ENCODE measurements at places on chromosomes 4 and X.
A peak's percentile ranks its signal among the peaks of the same experiment; 100 is the strongest.

DNA sequence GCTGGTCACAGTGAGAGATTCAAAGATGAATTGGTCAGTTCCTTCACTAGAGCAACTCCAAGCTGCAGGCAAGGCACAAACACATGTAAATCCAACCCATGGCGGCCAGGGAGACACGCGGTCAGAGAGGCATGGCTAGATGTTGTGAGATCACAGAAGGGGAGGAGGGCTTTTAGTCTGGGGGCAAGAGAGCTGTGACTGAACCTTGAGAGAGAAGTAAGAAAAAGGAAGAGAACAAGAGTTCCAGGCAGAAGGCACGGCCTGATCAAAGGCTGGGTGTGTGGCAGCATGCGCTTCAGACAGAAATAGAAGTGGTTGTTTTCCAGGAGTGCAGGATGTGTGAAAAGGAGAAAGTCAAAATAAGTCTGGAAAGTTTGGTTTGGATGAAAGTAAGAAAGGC is 15.9 kb downstream of the CCDC149 start:
- DNase-seq = no peak

DNA sequence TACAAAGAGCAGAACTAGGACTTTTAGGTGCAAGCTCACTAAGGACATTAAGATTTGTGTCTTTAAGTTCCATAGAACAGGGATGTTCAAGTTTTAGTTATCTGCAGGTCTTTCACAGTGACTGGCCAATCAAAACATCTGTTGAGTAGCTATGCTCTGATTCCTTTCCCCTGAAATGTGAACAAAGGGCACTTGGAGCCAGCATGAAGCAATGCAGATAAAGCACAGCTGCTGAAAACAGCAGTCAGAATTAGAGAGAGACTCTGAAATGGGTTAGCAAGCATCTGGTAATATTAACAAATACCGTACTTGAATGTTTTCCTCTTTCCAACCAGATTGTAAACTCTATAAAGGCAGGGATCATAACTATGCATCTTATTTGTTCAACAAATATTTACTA is 276.9 kb downstream of the RAB28 start:
- no peak for DNase-seq

- no peak for DNase-seq
These were observed 288.6 kb downstream of the KCTD8 start for GRCh38 chr4:44159991-44160390.

DNA sequence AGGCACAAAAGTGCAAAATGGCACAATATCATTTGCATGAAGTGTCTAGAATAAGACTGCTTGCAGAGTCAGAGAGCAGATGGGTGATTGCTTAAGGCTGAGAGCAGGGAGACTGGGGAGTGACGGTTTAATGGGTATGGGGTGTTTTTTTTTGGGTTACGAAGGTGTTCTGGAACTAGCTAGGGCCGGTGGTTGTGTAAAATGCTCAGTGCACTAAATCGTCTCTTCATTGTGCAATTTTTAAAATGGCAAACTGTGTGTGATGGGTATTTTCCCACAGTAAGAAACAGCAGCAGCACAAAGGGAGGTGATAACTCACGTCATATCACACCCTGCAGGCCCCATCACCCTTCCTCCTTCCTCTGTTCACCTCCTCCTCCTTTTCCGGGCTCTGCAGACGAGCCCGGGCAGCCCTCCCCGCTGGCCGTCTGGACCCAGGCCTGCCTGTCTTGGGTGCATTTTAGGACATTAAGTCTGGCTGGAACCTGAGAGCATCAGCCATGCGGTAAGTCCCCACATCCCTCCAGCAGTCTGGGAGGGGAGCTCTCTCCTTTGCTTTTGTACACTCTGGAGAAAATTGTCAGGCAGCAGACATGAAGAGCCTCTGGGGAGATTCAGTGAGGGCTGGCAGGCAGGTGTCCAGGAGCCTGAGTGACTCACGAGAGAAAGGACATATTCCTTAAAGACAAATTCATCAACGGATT is 42.7 kb downstream of the ASMT start:
- DNase-seq = no peak

GRCh38 chr4:24657768-24658617 is 73.6 kb upstream of the DHX15 start:
- no peak for DNase-seq

DNA sequence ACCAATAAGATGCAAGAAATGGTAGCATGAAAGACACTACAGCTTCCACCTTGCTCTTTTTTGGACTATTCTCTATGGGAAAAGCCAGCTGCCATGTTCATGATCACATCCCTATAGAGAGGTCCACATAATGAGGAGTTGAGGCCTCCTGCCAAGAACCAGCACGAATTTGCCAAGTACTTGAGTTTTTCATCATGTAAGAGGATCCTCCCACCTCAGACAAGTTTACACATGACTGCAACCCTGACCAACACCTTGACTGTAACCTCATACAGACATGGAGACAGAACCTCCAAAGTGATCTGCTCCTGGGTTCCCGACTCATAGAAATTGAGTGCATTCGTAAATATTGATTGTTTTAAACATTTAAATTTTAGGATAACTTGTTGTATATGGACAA is 135.2 kb upstream of the TSPAN5 start:
- DNase-seq = no peak

DNA sequence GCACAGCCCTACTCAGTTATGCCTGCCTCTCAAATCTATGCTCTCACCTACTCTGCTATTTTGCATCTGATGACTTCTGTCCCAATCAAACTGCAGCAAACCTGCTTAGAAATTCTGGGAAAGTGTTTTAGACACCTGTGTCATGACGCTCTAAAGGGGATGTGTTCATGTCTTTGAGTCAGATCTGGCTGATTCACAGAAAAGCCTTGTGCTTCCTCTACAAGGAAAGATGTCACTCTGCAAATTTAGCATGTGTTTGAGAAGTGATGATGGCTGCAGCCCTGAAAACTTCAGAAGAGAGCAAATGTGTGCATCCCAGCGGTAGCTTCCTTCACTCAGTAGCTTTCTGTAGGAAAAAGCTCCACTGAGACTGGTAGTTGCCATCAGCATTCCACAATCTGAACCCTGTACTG is 235.4 kb downstream of the MGST2 start:
- no peak for DNase-seq

DNA sequence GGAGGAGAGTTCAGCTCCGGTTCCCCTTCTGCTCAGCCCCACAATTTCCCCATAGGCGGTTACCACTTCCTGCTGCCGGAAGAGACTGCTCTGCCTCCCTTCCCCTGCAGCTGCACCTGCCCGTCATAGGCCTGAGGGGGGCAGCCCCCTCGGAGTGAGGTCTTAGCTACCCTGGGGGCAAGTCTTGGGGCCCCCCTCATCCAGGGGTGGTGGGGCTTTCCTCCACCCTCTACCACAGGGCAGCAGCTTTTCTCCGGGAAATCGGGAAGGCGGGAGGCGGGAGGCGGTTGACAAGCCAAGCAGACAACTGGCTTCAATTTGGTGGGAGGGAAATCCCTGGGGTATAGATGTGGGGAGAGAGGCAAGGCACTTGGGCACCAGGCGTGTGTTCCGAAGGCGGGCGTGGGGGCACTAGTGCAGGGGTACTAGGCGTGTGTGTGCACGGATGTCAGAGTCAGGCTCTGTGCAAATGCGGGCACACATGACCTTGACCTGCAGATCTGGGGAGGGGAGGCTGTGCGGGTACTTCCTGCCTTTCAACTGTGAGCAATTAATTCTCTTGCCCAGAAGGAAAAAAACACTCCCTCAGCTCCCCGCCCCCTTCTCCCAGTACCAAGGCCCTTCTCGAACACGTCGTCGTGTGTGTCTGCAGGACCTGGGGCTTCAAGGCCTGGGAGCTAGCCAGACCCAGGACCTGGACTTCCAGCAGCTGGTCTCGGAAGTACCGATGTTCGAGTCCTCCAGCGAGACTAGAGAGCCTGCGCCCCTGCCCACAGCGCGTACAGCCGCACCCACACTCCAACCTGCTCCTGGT is 1.0 kb upstream of the ARHGAP4 start:
- peak; percentile 59 for DNase-seq

DNA sequence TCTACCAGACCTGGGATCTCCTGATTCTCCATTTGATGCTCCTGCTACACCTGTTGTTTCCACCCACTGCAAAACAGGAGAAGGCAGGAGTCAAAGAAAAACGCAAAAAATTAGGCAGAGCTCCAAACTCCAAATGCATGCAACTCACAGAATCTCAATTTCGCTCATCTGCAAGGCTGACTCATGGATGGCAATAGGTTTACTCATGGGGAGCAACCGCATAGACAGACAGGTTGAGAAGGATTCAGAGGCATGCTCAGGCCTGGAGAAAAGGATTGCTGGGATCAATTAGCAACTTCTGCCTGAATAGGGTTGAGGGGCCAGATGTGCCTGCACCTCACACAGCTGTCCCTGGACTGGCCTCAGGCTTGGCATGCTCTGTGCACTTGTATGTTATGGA is 231.0 kb downstream of the LDB2 start:
- DNase-seq = no peak

DNA sequence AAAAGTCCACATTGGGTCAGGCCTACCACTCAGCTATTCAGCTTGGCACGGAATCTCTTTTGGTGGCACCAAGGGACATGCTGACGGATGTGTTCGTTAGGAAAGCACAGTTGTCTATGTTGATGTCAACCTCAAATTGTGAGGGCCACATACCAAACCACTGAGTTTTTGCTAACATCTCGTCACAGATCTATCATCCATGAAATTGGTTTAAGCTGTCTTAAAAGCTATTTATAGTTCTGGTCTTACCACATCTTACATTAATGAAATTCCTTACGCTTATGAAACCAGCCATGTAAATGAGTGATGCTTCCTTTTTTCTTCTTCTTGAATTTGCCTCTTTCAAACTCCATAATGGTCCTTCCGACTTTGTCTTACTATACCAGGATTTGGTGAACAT is 101.5 kb downstream of the MGST2 start:
- DNase-seq = no peak

GRCh38 chrX:150203248-150203645 is 159.9 kb upstream of the MAMLD1 start:
- no peak for DNase-seq

- DNase-seq = no peak
These were observed 4.3 kb downstream of the ZXDB start for GRCh38 chrX:57596109-57596508.

DNA sequence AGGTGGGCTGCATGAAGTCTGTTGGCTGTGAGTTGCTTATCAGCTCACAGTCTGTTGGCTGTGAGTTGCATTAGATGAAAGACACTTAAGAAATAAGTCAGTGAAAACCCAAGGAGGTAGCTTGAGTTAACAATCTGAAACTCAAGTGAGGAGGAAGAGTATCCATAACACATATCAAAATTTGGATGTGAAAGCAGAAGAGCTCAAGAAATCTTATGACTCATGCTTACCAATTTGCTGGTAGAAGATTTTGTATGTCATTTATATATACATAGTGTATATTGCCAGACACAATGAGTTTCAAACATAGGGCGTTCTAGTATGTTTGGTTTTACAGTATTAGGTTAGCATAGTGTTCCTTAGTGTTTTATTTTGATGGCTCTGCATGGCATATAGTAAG is 107.4 kb downstream of the DDIT4L start:
- no peak for DNase-seq

GRCh38 chr4:134365852-134366251 is 164.3 kb upstream of the PABPC4L start:
- DNase-seq = no peak

DNA sequence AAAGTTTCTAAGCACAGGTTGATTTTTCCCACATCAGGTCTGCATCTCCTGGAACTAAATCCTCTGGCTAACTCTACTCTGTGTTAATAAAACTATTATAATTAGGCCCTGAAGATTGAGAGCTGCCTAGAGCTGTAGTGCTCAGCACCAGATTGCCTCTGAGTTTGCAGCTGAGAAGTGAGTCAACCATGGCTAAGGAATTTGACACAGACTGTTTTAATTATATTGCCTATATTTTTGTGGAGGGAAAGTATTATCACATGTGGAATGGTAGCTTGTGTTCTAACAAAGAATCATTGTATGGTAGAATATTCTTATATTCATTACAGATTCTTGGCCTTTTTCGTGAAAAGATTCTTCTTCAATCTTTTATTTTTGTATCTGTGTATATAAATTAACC is 1907.6 kb upstream of the TENM3 start:
- no peak for DNase-seq

DNA sequence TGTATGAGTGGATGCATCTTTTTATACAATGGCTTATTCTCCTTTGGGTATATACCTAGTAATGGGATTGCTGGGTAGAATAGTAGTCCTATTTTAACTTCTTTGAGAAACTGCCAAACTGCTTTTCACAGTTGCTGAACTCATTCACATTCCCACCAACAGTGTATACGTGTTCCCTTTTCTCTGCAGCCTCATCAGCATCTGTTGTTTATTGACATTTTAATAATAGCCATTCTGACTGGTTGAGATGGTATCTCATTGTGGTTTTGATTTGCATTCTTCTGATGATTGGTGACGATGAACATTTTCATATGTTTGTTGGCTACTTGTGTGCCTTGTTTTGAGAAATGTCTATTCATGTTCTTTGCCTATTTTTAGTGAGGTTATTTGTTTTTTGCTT is 687.0 kb upstream of the EPHA5 start:
- DNase-seq = no peak

DNA sequence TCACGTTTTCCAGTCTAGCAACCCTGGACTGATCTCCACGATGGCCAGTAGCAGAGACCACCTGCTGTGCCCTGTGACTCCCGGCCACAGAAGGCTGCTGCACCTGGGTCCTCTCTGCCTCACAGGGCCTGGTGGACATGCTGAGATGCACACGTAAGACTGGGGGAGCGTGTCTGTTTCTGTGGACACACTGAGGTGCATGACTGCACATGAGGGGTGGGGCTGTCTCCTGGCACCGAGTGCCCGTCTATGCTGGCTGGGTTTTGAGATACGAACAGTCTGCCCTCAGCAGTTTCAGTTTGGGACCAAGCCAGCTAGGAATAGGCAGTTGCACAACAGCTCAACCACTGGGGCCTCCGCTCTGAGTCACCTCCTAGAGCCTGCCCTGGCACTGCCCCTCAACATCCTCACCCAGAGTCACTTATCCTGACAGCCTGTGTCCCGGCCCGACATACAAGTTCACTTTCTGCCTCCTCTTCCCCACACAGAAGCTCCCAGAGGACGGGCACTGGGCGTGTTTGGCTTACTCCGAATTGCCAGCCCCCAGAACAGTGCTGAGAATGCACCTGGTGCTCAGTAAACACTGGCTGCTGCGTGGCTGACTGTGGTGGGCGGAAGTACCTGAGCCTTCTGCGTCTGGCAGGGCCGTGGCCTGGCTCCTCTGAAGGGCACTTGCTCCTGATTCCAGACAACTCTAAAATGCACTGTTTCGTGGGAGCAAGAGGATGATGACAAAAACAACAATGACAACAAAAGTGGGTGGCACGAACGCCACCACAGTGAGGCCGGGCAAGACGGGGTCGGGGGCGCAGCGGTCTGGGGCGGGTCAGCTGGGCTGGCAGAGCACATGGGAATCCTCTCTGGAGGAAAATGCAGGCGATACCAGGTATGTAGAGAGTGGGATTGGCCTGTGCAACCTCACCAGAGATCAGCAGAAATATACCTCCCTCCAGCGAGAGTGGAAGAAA is 30.9 kb downstream of the RNF212 start:
- no peak for DNase-seq

All from activated CD4-positive, CD25-positive, alpha-beta regulatory T cell (primary cell).